ENCODE measurements at places on chromosomes 5 and 9.

- no peak for DNase-seq
These were observed 1.3 kb downstream of the ENHO start for GRCh38 chr9:34521406-34522045.

DNA sequence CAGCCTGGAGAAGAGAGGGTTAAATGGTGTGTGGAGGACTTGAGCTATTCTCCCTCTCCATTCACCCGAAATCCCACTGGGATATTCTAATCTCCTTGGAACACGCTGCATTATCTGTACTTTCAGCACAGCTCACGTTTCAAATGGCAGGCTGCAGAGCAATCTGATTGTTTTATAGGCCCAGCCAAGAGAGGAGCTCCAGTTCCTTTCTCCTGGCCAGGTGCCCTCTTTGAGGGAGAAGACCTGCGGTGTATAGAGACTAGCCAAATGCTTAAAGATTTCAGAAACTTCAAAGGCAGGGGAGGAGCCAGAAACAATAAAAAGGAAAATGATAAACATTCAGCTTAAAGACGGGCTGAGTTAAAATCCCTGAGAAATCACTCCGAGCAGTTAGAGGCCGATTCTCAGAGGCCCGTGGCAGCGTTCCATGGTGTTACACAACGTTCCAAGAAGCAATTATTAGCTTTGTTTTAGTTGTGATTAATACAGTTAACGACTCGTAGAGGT is 564.0 kb upstream of the KLF4 start:
- no peak for DNase-seq

- no peak for DNase-seq
These were observed 175.3 kb upstream of the BRINP1 start for GRCh38 chr9:119544492-119544891.

GRCh38 chr9:124087226-124087625 is 75.7 kb downstream of the LHX2 start:
- no peak for DNase-seq

- no peak for DNase-seq
These were observed 186.7 kb downstream of the NTRK2 start for GRCh38 chr9:84856181-84856632.

All from activated naive CD8-positive, alpha-beta T cell treated with anti-CD3 and anti-CD28 coated beads for 36 hours (primary cell).